Activated T-helper 1 cell treated with anti-CD3 and anti-CD28 coated beads, Interleukin-12 subunit alpha, Interleukin-12 subunit beta, Interleukin-2, Interleukin-4 antibody, amounts not matched to agents 30 ng/mL and 10 ng/mL and 1 ng/mL, durations not matched to agents 14 hours and 24 hours and 36 hours (primary cell): ENCODE measurements at places on chromosomes 13 and 19.

GRCh38 chr13:24355103-24355502 is 45.7 kb downstream of the C1QTNF9 start:
- DNase-seq: no peak

DNA sequence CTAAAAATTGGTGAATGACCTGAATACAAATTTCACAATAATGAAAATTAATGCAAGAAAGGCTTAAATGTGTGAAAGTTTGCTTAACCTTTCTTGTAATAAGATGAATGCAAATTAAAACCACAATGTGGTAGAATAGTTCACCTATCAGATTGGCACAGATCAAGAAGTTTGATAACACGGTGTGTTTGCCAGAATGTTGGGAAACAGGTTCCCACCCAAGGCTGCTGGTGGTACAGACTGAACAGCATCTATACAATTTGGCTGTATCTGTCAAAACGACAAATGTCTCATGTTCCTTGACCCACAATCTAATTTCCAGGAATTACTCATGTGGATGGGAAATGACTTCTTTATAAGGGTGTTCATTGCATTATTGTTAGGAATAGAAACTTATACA is 8.6 kb upstream of the IRS2 start:
- no peak for DNase-seq

GRCh38 chr13:99805361-99805760 is 166.2 kb downstream of the ZIC5 start:
- no peak for DNase-seq

- DNase-seq: no peak
Measured at GRCh38 chr13:68872338-68872737, 1235.3 kb upstream of the ATXN8OS start.

- peak; percentile 54 for DNase-seq
Measured at GRCh38 chr19:18700501-18701249, 17.2 kb downstream of the CRTC1 start.

DNA sequence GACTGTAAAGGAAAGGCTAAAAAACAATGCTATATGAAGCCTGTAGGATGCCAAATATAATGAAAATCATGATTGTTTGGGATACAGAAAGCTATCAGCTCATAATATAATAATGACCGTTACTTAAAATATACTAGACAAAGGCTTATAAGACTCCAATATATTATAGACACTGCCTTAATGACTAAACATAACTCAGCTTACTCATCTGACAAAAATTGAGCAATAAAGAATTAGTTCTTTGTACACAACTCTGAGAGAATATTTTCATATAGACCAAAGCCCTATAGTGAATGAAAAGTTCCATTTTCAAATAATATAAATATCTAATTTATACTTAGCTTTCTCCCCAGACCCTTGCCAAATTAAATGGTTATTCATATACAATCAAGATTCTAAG is 283.3 kb downstream of the DIAPH3 start:
- no peak for DNase-seq
